ENCODE measurements at places on chromosomes 7 and 10.

DNA sequence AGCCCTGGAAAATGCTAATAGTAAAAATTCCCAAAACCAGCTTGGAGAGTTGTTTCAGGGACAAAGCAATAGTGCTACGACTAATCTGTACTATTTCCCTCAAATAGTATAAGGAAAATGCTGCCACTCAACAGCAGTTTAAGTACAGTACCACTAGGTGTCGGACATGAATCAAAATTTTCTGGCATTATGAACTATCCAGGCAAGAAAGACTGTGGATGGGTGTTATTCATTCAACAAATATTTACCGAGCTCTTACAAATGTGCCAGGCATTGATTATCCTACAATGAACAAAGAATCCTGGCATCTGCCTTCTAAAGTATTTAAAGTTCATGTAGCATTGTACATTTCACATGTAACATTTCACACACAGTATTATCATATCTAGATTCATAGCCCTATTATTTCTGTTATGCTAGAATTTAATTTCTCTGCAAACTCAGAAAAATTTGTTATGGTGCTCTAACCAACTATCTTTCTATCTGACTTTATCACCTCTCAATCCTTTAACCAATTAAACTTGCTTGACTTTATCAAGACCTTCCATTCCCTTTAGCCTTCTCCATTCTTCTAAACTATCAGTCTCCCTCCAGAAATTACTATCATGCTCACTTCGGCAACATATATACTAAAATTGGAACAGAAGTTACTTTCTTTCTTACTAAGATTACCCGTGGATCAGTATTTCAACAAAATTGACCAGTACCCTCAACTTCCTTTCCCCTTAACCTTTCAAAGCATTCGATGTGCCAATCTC is 80.6 kb downstream of the ARHGAP21 start:
- DNase-seq = peak; percentile 60

DNA sequence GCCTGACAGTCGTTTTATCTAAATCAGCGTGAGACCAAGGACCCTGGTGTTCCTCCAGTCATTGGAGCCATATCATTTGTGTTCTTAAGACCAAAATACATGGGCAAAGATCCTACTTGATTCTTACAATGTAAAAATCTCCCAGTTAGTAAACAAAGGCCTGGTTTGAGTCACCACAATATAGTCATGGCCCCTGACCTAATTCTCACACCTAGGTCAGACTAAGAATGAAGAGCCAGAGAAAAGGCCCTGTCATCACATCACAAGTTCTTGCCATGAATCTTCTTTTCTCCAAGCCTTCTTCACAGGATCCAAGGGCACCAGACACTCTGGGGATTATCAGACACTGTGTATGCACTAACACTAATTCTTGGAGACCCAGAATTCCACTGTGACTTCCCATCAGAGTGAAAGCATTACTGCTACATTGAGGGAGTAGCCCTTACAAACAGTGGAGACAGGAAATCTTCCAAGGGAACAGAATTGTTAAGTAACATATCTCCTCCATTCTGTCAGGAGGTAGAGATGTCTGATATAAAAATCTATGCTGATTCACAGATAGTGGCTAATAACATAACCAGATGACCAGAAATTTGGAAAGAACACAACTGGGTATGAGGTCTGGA is 7.6 kb upstream of the ERVW-1 start:
- DNase-seq = no peak

- DNase-seq = no peak
These were observed 87.5 kb downstream of the PPP1R3C start for GRCh38 chr10:91545384-91545783.

DNA sequence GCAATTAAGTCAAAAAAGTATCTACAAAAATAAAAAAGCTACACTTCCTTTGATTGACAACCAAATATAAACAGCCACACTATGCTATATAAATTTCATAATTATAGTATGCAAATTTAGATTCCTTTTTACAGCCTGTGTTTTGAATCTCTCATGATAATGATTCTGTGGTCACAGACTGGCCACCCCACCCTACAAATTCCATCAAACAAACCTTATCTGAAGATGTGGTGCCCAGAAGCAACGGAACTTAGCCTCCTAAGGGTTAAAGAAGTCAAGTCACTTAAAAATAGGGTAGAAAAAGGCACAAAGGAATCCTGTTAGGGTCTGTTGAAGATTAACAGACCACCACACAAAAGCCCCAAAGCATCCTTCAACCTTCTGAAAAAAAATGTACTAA is 351.8 kb downstream of the INHBA start:
- no peak for DNase-seq
